PC-9 (cell line): ENCODE measurements at places on chromosomes 3 and 15.

DNA sequence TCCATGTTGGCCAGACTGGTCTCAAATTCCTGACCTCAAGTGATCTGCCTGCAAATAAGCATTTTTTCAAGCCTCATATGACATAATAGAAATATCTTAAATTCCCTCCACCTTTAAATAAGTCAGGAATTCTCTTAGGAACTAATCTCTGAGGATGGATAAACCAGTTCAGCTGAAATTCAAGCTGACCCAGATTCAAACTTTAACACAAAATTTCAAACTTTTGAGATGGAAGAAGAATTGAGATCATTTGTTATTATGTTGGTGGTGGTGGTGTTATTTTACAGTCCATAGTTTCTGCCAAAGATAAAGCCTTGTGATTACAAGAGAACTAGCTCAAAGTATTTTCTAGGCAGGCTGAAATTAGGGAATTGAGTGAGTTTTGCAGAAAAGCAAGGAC, 85.5 kb downstream of the SSR3 start:
- DNase-seq, result no peak

DNA sequence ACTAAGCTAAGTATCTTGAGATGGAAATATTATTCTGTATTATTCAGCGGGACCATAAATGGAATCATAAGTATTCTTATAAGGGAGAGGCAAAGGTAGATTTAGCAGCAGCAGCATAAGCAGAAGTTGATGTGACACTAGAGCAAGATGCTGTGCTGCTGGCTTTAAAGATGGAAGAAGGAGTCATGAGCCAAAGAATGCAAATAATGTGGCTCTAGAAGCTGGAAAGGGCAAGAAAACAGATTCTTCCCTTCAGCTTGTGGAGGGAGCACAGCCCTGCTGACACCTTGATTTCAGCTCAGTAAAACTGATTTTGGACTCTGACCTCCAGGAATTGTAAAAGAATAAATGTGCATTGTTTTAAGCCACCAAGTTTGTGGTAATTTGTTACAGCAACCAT, 144.2 kb upstream of the ANKRD28 start:
- DNase-seq, result no peak

GRCh38 chr3:51350751-51351150, 34.3 kb upstream of the MANF start:
- DNase-seq, result no peak

DNA sequence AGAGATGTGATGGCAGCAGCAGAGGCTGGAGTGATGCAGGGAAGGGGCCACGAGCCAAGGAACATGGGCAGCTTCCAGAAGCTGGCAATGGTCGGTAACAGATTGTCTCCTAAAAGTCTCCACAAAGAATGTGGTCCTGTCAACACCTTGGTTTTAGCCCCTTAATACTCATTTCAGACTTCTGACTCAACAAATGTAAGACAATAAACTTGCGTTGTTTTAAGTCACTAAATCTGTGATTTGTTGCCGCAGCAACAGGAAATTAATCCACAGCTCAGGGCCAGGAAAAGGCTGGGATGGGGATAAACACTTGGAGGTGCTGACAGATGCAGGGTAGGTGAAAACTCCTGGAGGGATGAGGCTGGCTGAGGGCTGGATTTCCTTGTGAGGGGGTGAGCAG, 69.9 kb downstream of the OXNAD1 start:
- no peak for DNase-seq

- no peak for DNase-seq
These were observed 65.9 kb downstream of the HACD2 start for GRCh38 chr3:123518892-123519485.

DNA sequence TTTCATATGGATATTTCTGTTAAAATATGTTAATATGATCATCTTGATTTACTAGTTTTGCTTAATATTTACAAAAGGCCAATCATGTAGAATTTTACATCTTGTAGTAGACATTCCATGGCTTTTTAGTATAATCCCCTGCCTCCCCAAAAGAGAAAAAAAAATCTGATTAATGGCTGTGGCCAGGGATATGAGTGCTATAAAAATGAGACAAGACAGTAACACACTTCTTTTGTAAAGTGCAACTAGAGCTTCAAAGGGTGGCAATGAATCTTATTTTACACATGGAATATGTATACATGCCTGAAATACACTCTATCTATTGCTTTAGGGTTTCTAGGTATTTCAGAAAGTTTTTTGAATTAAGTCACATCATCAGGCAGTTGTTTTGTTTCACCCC, 112.2 kb upstream of the NANOGP8 start:
- no peak for DNase-seq

DNA sequence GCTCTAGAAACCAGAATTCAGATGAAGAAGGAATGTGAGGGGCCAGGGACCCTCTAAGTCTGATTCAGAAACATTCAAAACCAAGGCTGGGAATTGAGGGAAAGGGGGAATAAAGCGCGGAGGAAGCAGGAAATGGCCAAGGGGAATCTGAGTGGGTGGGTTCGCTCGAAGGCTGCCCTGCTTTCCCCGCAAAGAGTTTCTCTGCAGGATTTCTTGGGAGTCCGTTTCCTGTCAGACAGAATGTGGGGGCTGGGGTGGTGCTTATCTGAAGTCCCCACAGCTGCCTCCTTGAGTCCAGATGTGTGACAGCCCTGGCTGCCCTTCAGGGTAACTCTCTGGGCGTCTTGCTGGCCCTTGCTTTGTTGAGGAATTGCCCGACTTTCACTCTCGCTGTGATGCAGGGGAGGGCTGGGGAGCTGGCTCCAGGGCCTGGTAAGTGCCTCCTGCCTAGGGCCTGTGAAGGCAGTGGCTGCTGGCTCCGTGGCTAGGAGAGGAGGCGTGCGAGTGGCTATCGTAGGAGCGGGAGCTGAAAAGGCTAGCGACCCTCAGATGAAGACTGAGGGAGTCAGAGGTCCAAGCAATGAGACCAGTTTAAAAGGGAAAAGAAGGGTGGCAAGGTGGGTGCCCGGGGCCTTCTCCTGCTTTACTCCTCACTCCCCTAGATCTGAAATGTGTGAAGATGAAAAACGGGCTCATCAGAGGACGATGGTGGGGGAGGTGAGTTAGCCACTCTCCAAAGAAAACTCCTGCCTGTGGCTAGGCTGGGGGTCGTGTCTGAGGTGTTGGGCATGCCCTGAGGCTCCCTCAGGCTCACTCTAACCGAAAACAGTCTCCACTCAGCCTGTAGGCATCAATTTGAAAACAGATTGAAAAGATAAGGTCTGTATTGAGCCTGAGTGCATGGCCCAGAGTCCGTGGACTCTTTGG, 143.9 kb upstream of the UMPS start:
- no peak for DNase-seq

- DNase-seq, result no peak
These were observed 590.9 kb downstream of the EPHA3 start for GRCh38 chr3:89698208-89698830.

DNA sequence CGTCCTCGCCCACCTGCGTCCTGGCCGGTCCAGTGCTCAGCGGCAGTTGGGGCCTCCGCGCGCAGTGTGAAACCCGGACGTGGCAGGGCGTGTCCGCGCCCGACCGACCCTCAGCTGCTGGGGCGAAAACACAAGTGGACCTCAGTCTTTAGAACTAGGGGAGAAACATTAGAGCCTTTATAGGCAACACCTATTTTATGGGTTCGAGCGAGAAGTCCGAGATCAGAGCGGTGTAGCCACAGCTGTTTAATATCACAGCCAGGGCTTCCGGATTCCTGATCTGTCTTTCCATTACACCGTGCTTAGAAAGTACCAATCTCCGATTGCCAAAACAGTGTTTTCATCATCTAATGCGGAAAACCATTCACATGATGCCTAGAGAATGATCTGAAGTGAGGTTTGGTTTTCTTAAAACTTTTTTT, 506 bp downstream of the RAD51 start:
- DNase-seq, result no peak

- DNase-seq, result no peak
These were observed 130.3 kb downstream of the NR1I2 start for GRCh38 chr3:119912220-119912619.

GRCh38 chr3:38610436-38610835, 39.1 kb downstream of the SCN5A start:
- DNase-seq, result no peak

DNA sequence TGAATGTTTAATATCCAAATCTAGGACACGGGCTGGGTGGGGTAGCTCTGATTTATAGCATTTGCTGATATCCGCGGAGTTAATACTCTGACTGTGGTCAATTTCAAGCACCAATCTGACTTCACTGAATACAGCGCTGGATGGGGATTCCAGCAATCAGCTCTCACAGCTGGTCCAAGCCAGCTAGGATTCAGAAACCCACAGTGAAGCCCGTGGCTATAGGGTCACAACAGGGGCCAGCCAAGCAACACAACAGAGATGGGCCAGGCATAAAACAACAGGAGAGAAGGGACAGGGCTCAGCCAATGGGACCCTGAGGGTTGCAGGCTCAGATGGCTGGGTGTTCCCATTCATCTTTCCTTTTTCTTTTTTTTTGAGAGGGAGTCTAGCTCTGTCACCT, 5.4 kb upstream of the LMAN1L start:
- no peak for DNase-seq

DNA sequence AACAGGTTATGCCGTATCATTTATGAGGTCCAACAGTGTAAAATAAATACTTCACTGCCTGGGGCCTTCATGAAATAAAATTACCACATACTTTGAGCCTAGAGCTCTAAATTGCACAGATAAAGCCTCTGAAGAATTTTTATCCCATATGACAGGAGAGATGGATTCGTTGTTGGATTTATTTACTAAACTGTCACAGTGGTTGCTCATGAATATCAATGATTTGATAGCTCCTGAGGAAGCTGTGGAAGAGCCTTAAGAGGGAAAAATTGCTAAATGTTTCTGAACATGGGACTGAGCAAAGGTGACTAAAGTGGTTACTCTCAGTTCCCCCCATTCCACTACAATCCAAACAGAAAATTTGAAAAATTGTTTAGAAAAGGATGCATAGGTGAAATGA, 558.9 kb upstream of the IL12A start:
- DNase-seq, result no peak

- no peak for DNase-seq
These were observed 20.8 kb upstream of the TRA2B start for GRCh38 chr3:185958626-185959025.

DNA sequence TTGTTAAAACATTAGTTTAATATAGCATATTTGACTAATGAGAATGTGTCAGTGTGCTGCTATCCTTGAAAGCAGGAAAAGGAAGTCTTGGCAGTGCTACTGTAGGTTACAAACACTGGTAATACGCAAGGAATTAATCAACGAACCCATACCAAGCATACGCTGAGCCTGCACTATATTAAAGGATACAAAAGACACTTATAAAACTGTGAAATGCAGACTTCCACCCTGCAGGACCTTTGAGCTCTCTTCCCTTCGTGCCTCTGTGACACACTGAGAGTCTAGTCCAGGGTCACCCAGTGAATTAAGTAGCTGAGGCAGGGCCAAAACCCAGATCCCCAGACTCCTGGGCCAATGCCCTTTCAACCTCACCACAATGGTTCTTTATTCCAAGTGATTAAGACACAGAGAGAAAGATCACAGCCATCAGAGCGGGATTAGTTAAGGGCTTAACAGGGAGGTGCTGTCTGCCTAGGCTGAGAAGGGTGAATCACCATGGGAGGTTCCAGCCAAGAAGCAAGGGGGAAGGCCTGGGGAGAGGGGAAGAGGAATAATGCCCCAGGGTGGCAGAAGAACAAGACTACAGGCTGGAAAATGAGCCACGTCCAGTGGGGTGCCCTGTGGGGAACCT, 6.8 kb downstream of the ANXA2 start:
- DNase-seq, result peak; percentile 71

DNA sequence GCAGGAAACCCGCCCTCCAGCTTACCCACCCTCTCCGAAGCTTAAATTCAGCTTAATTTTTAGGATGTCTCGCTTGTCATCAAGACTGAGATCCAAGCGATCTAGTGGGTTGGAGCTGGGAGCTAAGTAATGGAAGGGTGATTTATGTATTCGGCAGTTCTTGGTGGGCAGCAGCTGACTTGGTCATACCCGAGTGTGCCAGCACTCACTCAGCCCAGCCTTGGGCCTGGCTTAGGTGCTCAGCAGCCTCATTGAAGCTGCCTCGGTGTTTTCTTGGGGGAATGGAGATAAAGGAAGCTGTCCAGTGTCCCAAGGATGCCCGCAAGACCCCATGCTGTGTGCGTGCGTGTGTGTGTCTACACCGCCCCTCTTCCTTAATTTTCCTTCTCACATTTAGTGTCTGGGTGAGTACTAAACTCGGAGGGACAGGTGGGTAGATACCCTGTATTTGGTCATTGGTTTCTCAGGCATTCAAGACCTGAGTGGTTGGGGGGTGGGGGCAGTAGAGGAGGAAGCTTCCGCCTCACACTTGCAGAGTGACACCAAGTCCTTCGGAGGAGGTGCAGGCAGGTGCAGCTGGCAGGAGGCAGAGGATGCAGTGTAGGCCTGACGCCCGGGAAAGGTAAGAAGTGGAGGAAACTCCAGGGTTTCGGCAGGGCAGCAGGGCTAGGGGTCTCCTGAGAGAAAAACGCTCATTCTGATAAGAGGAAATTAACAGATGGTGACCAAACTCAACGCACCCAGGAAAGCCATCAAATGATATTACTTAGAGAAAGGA, 92.8 kb downstream of the PCSK6 start:
- DNase-seq, result no peak

- DNase-seq, result no peak
These were observed 10.6 kb downstream of the GOLGA6L2 start for GRCh38 chr15:23436421-23436820.

GRCh38 chr3:63364495-63364894, 86.4 kb downstream of the SYNPR start:
- DNase-seq, result peak; percentile 36

- DNase-seq, result peak; percentile 95
These were observed 29.2 kb upstream of the CYP11A1 start for GRCh38 chr15:74396445-74397238.

DNA sequence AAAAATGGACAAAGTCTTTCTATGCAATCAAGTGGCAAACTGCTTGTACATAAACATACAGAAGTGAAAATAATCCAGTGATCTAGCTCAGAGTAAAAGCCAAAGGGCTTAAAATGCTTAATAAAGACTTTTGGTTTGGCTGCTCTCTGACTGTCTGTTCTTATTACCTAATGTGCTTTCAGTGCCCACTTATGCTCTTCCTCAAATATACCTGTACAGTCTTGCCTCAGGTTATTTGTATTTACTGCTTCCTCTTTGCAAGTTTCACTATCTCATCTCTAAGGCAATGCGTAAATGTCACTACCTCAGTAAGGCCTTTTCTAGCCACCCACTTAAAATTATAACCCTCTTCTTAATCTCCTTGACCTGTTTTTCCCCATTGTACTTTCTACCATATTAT, 171.8 kb downstream of the EPHA6 start:
- no peak for DNase-seq

DNA sequence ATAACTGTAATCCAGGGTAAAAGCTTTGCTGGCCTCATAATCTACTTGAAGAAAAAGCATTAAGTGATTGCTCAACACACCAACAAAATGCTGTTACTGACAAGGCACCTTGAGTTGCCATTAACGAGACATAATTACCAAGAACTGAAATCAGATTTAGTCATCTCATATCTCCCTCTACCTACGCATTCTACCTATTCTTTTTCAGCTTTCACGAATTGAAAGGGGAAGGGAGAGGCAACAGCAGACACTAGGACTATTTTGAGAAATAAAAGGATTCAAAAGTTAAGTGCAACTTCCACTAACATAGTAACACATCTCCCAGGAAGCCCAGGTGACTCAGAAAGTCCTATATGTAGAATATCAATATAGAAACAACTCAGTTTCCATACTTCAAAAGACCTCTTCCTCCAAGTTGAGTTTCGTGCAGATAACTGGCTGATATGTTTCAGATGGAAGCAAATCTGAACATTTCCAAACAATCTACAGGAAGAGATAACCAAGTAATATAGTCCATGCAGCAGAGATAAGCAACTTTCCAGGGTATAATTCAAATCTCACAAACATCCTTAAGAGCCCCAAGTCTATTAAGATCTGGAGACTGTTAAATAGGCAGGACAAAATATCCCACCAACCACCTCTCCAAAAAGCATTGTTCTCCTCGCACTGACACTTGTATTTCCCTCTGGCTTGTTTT, 1.9 kb downstream of the OSBPL10 start:
- DNase-seq, result no peak
